ENCODE measurements at places on chromosomes 16 and 17. TPM values are rescaled to one million over a fixed set of nuclear protein-coding genes. Genes with fewer than 3 reads are reported as not detected.

The VASN gene
- total RNA-seq: not detected

The TBC1D3 gene
- total RNA-seq: not detected

The PIGL gene
- 40.4 TPM for total RNA-seq

The MYCBPAP gene
- total RNA-seq: 5.8 TPM

GRCh38 chr17:50625032-50625871 lies 9.4 kb upstream of the ABCC3 start:
- DNase-seq: no peak

DNA sequence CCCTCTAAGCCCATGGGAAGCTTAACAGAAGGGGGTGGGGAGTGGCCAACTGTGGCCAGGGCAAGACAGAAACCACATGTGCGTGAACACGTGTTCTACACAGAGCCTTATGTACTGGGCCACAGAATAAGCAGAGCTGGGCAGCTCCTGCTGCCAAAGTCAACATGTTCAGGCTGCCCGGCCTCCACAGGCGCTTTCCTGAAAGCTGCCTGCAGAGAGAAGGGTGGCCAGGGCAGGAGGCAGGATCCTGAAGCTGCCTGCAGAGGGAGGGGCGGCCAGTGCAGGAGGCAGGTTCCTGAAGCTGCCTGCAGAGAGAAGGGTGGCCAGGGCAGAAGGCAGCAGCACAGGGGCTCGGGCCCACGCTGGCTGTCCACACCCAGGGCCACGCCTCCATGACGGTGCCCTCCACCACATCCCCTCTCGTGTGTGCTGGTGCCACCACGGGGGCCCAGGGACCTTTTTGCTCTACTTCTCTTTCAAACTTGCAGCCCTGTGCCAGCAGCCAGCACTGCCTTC lies 79.5 kb downstream of the ANKRD11 start:
- no peak for DNase-seq

GRCh38 chr16:2115591-2115973 lies 20.1 kb downstream of the PKD1 start:
- DNase-seq: no peak

DNA sequence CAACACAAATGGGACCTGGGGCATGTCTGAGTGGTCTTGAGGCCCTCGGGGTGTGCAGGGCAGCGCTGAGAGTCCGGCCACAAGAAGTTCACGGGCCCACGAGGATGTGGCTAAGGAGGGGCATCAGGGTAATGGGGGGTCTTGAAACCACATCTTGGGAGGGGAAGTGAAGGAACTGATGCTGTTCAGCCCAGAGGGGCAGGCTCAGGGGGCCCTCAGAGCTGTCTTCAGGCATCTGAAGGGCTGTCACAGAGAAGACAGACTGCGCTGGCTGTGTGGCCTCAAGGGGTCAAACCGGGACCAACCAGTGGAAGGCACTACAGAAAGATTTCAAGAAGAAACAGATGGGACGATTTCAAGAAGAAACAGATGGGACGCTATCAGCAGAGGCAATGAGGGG lies 45.1 kb downstream of the ZNF423 start:
- no peak for DNase-seq

DNA sequence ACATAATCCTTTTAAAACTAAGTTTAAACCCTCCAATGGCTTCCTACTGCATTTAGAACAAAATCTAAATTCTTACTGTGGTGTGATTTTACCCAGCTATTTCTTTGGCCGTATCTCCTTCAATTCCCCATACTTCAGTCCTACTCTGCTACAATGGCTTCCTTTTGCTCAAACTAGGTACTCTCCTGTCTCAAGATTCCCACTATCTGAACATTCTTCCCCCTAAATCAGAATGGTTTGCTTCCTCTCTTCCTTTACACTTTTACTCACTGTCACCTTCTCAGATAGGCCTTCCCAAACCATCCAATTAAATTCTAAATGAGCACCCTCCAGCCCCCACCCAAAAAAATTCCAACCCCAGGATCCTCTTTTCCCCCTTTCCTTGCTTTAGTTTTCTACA lies 109.2 kb downstream of the BRIP1 start:
- DNase-seq: no peak
